NCI-H226 (cell line): ENCODE measurements at places on chromosomes 7 and 10.

DNA sequence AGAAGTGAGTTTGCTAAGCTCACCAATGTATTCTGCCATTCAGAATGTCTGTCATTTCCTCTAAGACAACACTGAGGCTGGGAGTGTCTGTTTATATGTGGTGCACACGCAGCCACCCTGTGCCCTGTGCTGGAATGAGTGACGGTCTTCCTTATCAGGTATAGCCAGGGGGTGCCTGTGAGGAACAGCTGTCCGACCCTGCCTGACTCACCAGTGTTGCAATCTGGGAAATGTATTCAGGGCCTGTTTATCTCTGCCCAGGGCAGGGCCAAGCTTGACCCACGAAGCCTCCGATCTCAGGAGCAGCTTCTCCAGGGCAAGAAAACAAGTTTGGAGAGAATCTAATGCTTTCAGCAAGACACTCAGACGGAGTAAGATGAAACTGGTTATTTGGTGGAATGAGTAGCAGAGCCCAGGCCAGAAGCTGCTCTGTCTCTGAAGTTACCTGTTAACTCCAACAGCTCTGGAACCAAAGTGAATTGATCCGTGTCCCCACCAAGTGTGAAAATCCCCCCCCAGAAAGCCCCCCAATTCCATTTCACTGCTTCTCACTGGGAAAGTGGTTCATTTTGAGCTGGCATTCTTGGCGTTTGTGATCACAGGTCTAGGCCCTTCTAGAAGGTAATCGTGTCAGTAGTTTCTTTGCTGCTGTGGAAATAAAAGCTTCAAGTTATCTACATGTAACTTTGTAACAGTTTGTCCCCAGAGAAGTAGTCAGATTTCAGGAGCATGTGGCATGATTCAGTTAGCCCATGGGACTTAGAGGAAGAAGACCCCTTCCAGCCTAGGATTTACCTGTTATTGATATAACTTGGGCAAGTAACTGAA is 6.1 kb upstream of the UBE2H start:
- DNase-seq: peak; percentile 99

DNA sequence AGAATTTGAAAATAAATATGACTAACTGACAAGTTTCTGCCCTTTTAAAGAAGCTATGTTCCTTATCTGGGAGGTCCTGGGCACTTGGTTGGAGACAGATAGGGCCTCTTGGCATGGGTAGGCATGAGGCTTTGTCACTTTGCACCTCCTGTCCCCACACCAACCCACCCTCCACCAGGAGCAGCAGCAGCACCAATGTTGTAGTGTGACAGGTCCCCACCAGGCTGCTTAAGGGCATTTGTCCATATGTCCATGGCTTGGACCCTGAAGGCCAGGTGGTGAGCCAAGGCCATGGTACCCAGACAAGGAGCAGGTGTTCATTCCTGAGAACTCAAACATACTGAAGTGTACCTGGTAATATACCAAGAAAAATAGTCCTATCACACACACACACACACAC is 629.1 kb downstream of the ACTR3B start:
- no peak for DNase-seq

GRCh38 chr10:84908491-84908890 is 580.1 kb downstream of the CCSER2 start:
- no peak for DNase-seq

DNA sequence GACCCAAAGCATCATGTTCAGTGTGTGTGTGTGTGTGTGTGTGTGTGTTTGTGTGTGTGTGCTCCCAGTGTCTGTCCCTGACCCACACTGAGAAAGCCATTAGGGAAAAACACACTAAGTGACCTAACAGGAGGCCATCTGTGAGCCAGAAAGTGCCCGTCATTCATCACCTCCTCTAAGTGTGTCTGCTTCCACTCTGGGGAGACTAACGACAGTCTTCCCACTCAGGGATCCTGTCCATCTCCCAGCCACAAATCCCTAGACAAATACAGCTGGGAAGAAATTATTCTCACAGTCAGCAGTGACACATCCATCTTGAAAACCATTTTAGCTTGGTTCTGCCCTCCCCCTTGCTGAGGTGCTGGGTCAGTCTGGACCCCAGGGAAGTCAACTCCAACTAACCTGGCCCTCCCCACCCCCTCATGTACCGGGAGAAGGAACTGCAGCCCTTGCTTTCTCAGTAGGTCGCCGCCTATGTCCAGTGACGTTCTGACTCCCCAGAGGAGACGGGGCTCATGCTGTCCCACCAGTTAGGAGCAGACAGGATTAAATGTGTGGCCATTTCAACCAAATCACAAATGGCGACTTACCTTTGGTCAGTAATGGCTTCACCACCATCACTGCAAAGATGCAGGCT is 296.5 kb upstream of the ZNF32 start:
- DNase-seq: no peak

DNA sequence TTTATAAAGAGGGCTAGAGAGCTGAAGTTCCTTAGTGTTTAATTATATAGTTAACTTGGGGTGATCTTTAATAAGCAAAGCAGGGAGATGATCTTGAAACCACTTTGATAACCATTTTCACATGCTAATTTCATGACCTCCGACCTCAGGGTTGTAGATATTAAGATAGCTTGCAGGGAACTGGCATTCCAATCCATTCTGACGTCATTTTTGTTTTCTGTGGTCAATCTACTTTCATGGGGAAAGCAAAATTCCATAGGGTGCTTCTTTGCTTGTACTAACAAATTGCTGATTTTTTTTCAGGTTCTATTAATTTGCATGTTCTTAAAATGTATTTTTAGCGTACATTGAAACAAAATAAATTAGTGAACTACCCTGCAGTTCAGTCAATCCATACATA is 139.3 kb downstream of the CDCA7L start:
- DNase-seq: no peak

GRCh38 chr7:23470330-23471105 is at the start of gene IGF2BP3:
Gene IGF2BP3 (minus strand): TSS chr7:23470491. CDS start chr7:23470110, 381 bp downstream.
- peak; percentile 100 for DNase-seq

GRCh38 chr10:28326516-28327490 is 23.9 kb upstream of the MPP7 start:
- no peak for DNase-seq

- DNase-seq: no peak
These were observed 50.4 kb upstream of the PLEKHA1 start for GRCh38 chr10:122323941-122324675.

- DNase-seq: no peak
These were observed 40.4 kb downstream of the CAMK2B start for GRCh38 chr7:44284881-44285541.

DNA sequence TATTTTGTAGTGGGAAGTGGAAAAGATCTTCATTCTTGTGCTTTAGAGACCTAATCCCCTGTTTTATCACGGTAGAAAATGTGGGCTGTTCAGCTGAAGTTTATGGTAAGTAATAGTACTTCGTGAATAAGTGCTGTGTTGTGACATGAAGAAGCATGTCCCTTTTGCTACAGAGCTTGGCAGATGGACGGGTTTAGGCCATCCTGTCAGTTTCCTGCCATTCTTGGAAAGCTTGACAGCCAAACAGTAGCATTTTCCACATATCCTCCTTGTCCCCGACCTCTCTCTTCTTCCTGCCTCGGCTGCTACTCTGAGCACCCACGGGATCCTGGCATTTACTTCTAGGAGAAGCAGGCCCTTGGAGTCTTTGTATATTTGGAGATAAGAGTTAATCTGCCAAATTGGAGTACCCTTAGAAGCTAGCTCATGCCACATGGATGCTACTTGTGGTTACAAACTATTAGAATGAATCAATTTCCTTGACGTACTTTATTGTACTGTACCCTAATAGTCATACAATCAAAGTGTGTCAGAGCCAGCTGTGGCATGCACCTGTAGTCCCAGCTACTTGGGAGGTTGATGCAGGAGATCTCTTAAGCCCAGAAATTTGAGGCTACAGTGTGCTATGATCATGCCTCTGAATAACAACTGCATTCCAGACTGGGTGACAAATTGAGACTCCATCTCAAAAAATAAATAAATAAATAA is 39.2 kb downstream of the PNLIPRP3 start:
- DNase-seq: no peak

DNA sequence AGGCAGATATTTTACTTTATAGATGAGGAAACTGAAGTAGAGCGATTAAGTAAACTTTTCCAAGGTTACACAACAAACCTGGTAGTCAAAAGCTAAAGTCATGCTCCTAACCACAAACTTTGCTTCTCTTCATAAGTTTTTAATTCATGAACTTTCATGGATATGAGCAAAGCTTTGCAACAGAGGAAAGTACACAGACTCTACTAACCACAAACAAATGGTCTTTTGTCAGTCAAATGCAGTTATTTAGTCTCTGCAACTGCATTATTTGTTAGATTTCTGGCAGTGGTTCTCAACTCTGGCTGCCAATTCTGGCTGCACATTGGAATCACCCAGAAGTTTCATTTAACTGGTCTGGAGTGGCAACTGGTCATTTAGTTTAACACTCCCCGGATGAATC is 140.6 kb upstream of the TMEM168 start:
- DNase-seq: no peak

- peak; percentile 34 for DNase-seq
These were observed 150.4 kb upstream of the GNAI1 start for GRCh38 chr7:79984210-79984609.
